G401 (cell line): ENCODE measurements at places on chromosomes 16 and 17.

- DNase-seq = no peak
Observed at GRCh38 chr16:74607310-74607961, 522 bp upstream of the GLG1 start.

DNA sequence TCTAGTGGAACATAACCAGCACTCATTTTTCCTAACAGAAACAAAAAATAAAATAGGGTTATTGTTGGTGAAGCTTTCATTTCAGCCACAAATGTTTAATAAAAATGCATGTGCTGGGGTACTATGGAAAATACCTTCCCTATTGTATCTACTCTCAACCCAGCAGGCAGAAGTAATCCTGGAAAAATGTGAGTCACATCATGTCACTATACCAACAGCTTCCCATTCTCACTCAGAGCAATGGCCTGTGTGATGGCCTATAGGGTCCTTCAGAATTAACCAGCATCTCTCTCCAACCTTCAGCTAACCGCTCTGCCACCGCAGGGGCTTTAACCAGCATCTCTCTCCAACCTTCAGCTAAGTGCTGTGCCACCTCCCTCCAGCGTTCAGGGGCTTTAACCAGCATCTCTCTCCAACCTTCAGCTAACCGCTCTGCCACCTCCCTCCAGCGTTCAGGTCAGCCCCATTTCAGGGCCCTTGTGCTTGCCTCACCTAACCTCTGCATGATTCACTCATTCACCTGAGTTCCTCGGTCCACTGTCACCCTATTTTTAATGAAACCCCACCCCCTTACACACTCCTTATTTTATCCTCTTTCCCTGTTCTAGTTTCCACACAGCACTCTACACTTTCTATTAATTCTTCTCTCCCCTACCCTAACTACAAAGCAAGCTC, 34.0 kb downstream of the UBE2G1 start:
- no peak for DNase-seq

- no peak for DNase-seq
Observed at GRCh38 chr16:53415504-53415903, 18.8 kb upstream of the RBL2 start.

DNA sequence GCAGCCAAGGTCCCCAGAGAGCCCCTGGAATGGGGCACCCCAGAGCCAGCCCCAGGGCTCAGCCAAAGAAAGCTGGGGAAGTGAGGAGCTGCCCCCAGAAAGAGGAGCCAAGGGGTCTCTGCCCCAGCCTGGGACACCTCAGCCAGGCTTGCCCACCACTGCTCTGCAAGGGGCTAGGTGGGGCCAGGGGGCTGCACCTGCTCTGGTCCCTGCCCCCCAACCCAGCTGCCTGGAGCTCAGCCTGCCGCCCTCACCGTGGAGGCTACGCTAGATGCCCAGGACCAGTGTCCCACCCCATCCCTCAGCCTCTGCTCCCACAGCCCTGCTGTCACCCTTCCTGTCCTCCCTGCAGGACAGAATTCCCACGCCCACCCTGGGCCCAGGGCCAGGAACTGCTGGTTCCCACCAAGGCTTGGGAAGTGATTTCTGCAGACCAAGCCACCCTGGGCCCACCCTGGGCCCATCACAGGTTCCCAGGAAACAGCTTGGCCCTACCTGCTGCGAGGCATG, 28.1 kb upstream of the KRT17 start:
- no peak for DNase-seq

DNA sequence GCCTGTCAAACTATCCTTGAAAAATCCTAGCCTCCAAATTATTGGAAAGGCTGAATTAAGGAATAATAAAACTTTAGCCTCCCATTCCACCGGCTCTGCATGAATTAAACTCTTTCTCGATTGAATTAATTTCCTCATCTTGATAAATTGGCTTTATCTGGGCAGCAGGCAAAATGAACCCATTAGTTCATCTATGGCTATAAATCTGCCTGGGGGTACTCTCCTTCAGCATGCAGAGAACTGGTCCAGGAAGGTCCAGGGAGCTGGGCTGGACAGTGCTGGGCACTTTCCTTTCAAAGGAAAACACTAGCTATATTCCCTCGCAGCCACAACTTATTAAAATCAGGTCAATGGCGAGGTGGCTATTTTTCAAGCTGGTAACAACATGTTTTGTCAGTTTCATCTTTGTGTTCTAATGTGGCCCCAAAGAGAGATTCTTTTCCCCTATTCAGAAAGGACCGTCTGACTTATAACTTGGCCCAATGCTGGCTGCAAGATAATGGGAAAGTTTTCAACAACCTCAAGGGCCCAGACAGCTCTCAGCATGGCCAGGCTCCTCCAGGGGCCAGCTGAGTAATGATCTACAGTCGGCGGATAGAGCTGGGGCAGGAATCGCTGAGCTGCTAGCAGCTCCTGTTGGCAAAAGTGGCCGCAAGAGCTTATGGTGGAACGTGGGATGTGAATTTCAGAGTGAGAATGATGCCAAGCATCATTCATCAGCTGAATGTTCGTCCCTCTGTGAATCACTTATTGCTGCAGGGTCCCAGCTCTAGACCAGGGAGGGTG, 326.9 kb downstream of the SLC39A11 start:
- DNase-seq = no peak

GRCh38 chr17:32523017-32523680, 36.4 kb downstream of the CDK5R1 start:
- DNase-seq = no peak

- peak; percentile 24 for DNase-seq
Observed at GRCh38 chr17:54903375-54903774, 2.7 kb downstream of the TOM1L1 start.

DNA sequence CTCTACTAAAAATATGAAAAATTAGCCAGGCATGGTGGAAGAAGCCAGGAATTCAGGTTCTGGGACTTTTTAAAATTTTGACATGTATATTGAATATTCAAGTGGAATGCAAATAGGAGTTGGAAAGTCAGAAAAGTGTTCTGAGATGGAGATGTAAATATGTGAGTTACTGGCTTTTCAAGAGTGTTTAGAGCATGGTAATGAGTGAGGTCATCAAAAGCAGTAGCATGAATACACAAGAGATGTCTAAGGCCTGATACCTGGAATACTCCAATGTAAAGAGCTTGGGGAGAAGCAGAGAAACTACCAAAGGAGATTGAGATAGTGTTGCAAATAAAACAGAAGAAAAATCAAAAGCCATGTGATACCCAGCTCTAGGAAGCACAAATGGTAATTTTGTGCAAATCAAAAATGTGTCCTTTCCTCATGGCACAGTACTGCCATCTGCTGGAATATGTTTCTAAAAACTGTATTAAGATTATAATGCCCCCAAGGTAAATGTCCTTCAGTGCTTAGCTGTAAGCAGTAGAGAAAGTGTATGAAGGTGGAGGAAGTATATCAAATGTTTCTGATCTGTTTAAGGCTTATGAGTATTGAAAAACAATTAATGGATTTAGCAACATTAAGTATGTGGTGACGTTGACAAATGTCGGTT, 908.4 kb downstream of the KCNJ18 start:
- DNase-seq = peak; percentile 46

- DNase-seq = peak; percentile 60
Observed at GRCh38 chr16:75252946-75253911, 1.8 kb upstream of the BCAR1 start.

GRCh38 chr16:56102183-56102686, 89.1 kb upstream of the GNAO1 start:
- no peak for DNase-seq

GRCh38 chr17:78763561-78763960, 18.5 kb downstream of the CYTH1 start:
- no peak for DNase-seq

- no peak for DNase-seq
Observed at GRCh38 chr17:72223866-72224291, 103.1 kb downstream of the SOX9 start.

- DNase-seq = no peak
Observed at GRCh38 chr17:77354670-77355455, 214.1 kb downstream of the SEC14L1 start.

DNA sequence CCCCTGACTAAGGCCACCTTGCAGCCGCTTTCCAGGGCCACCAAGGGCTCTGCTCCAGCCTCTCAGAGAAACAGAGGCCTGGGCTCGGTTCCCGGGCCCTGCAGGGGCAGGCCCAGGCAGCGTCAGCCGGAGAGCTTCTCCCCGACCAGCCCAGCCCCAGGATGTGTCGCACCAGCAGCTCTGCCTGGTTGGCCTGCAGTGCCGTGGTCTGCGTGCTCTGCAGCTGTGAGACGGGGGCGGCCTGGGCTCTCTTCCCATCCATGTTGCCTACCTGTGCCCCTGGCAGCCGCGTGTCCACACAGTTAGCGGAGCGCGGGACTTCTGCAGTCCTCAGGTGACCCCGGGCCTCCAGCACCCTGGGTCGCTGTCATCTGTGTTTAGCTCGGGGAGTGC, 4.8 kb downstream of the IGFALS start:
- no peak for DNase-seq

DNA sequence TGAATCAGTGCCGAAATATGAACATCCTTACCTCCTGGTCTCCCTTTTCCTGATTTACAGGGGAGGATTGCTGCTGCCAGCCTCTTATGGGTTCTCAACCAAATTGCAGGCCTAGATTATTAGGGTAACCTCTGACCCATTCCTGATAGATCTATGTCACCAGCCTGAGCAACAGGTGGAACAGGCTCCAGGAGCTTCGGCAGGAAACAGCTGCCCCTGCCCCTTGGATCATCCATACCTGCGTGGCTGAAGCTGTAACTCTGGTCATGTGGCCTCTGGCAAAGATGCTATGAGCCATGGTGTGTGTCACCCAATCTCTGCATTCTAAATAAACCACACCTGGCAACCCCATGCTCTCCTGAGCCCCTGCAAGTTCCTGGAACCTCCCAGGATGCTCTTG, 18.4 kb upstream of the RBBP6 start:
- DNase-seq = no peak
